ENCODE measurements at places on chromosomes 6 and 20.

GRCh38 chr20:44187772-44188709 is 1.1 kb upstream of the JPH2 start:
- no peak for DNase-seq

DNA sequence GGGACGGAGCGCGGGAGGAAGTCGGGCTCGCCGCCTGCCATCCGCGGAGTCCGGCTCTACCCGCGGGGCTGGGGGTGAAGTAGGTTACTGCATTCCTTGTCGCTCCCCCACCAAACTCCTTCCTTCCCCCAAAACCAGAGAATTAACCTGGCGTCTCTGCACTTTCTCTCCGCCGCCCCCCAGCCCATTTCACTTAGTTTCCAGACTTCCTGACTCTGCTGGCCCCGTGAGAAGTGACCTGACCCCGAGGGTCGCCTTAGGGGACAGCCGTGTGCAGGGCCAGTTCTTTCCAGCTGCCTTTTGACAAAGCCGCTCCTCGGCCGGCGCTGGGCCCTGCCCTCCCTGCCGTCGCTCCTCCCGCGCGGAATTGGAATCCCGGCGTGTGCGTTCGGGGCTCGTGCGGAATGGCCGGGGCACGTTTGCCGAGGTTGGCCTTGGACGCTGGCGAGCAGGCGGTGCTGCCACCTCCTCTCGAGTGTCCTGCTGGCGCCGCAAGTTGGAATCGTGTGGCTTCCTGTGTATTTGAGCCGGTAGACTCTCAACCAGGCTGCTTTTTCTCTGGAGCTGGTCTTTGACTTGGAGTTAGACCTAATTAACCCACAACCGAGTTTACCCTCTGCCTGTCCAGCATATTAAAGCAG is 650 bp downstream of the DCBLD1 start:
- no peak for DNase-seq

DNA sequence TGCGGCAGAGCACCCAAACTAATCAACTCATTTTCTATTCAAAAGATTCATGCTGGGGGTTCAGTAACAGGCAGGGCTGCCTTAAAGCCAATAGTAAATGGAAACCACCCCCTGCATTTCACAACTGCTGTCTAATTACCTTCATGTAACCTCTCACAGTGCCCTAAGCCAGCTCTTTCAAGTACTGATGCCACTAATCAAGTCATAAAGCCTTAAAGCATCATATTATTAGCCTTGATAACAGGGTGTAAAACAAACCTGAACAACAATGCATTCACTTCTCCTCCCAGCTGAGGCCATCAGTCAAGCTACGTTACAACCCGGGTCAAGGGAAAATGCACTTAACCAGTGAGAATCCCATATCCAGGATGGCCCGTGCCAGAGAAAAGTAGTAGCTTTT is 33.0 kb downstream of the TRERF1 start:
- DNase-seq: no peak

DNA sequence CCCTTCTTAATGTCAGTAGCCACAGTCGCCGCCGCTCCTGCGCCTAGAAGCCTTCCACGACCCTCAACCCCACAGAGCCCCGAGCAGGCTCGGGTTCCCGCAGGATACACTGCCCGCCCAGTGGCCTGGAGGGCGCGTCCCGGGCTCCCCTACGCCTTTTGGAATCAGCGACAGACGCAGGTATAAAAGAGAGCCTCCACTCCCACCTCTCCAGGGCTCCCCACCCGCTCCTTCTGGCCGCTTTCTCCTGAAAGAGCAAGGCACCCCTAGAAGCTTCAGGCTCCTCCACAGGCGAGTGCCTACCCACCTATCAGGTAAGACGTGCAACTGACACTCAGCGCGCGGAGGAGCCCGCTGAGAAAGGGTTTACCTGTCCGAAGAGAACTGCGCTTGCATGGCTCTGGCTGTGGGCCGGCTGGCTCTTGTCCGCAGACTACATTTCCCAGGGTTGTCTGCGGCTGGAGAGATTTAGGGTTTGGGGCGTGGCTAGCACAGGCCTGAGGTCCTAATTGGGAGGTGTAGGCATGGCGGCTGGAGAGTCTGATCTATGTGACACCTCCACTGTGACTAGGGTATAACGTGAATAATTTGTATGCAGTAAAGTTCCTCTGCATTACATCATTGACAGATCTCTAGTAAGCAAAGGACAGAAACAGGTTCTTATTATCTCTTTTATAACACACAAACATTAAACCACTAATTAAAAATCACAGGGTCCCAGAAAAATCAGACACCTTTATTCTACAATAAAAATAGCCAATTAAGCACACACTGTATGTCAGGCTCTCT is 13.5 kb upstream of the ZNF391 start:
- DNase-seq: peak; percentile 14

DNA sequence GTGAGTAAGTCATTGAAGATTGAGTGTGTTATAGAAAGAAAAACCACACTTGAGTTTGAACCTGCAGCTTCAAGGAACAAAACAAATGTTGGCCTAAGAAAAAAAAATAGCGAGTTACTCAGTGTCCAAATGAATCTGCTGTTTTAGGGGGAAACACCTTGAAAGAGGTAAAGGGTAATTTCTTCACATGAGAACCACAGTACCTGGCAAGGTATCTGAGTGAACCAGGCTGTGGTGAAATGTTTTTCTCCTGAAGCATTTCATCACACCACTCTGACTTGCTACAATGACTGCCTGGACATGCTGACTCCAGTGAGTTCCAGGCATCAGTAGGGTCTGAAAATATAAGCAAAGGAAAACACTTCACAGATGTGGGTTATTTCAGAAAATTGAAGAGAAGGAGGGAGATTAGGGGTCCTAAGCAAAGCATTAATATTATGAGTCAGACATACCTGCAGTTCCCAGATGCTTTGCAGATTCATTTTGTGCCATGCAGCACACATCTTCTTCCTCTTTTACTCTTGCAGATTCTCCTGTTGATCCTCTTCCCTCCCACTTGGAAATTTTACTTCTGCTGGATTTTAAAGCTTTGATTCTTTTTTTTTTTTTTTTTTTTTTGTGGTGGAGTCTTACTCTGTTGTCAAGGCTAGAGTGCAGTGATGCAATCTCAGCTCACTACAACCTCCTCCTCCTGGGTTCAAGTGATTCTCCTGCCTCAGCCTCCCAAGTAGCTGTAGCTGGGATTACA is 206.2 kb upstream of the SGK1 start:
- no peak for DNase-seq

GRCh38 chr6:3808199-3808598 is 41.0 kb upstream of the FAM50B start:
- DNase-seq: no peak

DNA sequence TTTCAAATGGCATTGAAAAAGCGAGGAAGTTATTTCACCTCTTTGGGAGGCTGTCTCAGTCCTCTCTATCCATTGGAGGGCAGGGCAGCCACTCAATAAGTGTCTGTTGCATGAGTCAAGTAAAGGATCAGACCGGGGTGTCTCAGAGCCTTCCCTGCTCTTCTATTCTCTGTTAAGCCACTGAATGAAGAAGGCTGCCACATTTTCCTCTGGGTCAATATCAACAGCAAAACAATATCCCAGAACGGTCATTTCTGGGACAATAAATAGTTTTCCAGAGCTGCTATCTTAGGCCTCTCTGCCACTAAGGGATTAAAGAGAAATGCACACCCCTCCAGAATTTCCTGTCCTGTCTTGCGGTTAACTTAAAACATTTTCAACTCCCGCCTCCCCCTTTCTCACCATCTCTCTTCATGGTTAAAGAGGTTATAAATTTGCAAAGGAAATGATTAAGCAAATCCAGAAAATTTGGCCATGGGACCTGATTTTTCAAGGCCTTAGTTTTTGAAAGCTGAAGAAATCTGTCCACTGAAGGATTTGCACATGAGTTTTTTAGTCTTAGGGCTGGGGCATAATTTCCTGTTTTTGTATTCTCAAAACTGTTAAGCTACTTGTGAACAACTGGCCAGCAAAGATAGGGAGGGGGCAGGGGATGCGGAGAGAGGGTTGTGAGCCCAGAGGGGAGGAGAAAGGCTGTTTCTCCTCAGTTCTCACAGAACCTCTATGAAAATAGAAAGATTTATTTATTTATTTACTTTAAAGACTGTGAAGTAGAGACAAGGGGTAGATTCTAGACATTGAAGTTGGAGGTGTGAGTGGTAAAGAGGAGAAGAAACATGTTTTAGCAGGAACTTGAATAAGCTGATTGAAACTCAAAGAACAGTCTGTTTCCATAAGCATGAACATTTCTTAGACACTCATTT is 135.7 kb downstream of the BCAS1 start:
- no peak for DNase-seq

- no peak for DNase-seq
These were observed 23.7 kb upstream of the RBPJL start for GRCh38 chr20:45282700-45283550.

GRCh38 chr6:33954453-33954852 is 150.7 kb upstream of the MLN start:
- no peak for DNase-seq

- DNase-seq: no peak
These were observed 10.2 kb downstream of the RPRD1B start for GRCh38 chr20:38043512-38044300.

DNA sequence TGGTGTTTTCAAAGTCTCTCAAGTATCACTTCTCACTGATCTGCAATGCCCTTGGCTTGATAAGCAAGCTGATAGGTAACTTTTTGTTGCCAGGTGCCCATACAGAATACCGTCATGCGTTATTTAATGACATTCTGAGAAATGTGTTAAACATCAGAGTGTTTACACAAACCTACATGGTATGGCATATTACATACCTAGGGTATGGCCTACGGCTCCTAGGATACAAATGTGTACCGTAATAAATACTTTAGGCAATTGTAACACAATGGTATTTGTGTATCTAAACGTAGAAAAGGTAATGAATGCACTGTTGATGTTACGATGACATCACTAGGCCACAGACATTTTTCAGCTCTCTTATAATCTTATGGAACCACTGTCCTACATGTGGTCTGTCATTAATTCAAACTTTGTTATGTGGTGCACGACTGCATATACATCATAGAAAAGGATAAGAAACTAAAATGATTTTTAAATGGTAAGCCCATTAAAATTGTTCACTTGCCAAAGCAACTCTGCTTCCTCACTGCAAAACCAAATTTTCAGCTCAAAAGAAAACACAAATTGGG is 35.7 kb downstream of the CSNK2A1 start:
- DNase-seq: no peak

- no peak for DNase-seq
These were observed 37.5 kb downstream of the NOX3 start for GRCh38 chr6:155418017-155418761.

DNA sequence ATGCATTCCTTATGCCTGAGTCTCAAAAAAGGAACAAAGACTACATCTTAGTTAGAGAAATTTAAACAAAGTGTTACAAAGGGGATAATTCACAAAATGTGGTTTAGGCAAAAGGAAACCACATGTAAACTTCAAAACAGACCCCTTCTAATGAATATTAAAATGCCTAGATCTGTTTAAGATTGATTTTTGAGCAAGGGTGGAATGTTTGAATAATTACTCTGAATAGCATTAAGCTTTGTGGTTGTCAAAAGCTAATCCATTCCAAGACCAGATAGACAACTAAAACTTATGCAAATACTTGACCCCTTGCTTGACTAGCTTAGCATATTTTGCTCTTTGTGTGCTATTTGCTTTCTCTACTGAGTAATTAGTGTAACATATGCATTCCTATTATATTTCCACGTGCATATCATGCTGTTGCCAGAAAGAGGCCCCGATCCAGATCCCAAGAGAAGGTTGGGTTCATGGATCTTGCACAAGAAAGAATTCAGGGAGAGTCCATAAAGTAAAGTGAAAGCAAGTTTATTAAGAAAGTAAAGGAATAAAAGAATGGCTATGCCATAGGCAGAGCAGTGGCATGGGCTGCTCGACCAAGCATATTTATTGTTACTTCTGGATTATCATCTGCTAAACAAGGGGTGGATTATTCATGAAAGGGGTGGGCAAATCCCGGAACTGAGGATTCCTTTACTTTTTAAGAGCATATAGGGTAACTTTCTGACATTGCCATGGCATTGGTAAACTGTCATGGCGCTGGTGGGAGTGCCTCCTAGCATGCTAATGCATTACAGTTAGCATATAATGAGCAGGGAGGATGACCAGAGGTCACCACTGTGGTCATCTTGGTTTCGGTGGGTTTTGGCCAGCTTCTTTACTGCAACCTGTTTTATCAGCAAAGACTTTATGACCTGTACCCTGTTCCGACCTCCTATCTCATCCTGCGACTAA is 1193.4 kb upstream of the EYS start:
- DNase-seq: no peak

DNA sequence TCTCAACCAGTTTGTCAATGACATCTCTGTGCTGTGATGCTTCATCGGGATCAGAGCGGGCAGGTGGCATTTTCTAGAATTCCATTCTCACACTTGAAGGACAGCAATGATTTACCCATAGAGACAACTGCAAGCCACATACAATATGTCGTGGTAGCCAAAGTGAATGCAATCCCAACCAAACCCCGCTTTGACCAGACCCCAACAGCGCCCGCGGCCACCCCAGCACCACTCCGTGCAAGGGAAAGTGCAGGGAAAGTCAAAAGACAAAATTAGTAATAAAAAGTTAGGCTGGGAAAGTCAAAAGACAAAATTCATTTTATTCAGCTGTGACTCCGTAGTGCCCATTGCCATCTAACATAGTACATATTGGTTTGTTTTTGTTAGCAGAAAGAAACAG is 88.8 kb upstream of the EYA2 start:
- no peak for DNase-seq

DNA sequence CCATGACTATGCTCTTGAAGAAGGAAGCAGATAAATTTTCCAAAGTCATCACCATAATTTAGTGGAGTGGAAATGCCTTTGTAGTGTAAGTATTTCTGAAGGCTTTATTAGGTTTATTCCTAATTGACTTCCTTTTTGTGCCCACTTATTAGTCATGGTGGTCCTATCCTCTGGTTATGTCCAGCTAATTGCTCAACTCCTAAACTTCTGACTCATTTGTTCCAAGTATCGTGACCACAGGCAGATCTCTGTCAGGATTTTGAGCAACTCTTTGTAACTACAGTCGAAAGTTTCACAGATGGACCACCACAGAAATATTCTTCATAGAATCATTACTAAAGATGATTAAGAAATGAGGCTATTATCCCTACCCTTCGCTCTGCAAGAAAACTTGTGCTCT is 315.6 kb upstream of the PTCHD4 start:
- peak; percentile 55 for DNase-seq

GRCh38 chr20:63520504-63520933 is at the start of gene PPDPF:
TSS of gene PPDPF (plus strand) at chr20:63520765. CDS start at chr20:63521309, 544 bp downstream.
- DNase-seq: no peak

DNA sequence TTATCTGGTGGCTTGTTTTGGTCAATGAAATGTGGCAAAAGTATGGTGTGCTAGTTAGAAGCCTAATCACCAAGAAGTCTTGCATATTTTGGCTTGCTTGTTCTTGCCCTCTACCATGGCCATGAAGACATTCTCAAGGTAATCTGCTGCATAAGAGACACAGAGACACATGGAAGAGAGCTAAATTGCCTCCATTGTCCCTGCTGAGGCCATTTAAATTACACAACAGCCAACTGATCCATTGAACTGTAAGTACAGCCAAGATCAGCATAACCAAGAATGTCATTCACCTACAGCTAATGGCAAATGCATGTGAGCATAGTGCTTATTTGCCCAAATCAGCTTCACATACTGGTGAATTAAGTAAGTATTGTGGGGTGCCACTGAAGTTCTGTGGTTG is 603.8 kb downstream of the FRK start:
- no peak for DNase-seq

GRCh38 chr20:3541887-3542721 is 71.3 kb downstream of the ATRN start:
- no peak for DNase-seq

- DNase-seq: no peak
These were observed 16.8 kb downstream of the CASS4 start for GRCh38 chr20:56428881-56429280.

- DNase-seq: no peak
These were observed 20.8 kb downstream of the TOP1 start for GRCh38 chr20:41049451-41049850.

- no peak for DNase-seq
These were observed 579.0 kb upstream of the BTBD3 start for GRCh38 chr20:11338496-11339306.
